Central memory CD4-positive, alpha-beta T cell (primary cell): ENCODE measurements at places on chromosomes 5 and 9.

DNA sequence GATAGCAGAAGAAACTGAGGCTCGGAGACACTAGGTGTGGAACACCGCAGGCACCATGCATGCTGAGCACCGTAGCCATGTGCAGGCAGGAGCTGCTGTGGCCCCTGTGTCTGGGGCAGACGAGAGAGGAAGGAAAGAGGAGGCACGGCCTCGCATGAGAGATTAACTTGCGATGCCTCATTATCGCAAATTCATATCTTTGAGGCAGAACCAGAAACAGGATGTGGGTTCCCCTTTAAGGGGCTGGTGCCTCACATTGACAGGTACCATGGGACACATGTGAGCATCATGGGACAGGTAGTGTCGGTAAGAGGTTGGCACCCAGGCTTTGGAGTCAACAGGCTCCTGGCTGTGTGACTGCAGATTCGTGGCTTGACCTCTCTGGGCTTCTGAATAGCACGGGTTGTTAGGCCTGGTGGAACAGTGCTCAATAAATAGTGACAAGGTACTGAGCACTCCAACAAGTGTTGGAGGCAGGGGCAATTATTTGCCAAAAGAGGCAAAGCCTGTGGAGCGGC lies 40.8 kb downstream of the NAIF1 start:
- DNase-seq, result peak; percentile 95

- DNase-seq, result no peak
Measured at GRCh38 chr9:135134268-135135022, 47.0 kb downstream of the OLFM1 start.

- no peak for DNase-seq
Measured at GRCh38 chr5:113039229-113039933, 62.8 kb downstream of the DCP2 start.

GRCh38 chr5:88696466-88696865 lies 186.5 kb downstream of the MEF2C start:
- no peak for DNase-seq

DNA sequence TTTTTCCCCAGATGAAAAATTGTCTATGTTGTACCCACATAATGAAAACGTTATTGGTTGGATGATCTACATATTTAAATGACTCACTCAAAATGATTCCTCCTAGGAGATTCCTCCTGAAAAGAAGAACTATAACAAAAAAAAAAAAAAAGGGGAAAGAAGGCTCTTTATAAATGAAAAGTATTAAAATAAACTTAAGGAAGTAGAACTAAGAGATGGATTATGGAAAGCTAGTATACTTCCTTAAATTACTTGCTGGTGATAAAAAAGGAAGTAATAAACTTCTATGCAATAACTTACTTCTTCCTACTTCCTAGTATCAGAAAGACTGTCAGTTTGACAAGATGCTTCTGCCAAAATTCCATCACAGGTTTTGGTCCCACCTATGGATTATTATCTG lies 1087.7 kb downstream of the CDH12 start:
- no peak for DNase-seq

GRCh38 chr5:42944989-42945388 lies 95.1 kb downstream of the ANXA2R start:
- DNase-seq, result no peak

DNA sequence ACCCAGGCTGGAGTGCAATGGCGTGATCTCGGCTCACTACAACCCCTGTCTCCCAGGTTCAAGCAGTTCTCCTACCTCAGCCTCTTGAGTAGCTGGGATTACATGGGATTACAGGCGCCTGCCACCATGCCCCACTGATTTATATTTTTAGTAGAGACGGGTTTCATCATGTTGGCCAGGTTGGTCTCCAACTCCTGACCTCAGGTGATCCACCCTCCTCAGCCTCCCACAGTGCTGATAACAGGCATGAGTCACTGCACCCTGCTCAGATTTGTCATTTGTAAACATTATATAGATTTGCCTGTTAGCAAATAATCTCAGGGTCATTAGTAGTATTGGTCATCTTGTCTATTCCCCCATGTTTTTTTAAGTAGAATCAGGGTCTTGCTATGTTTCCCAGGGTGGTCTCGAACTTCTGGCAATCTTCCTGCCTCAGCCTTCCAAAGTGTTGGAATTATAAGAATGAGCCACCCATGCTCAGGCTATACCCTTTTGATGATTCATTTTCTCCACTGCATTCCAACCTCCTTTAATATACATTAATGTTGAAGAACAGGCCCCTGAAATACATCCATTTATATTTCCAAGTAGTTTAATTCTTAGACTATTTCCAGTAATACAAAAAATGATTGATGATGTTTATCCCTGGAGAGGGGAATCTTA lies 17.3 kb downstream of the CENPH start:
- DNase-seq, result no peak

DNA sequence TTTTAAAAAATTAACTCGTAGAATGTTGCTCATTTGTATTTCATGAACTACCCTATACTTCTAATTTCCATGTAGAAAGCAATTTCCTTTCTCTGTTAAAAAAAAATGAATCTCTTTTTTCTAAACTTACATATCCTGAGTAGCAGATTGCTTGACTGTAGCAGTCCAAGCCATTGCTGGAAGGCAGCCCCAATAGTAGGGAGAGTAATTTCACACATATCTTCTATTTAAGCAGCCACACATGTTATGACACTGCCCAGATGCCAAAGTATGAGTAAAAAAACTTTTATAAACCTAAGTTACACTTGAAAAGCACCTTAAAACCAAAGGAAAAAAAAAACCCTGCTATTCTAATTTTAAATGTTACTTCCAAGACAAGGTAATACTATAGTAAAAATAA lies 69.6 kb downstream of the FBXL17 start:
- no peak for DNase-seq

DNA sequence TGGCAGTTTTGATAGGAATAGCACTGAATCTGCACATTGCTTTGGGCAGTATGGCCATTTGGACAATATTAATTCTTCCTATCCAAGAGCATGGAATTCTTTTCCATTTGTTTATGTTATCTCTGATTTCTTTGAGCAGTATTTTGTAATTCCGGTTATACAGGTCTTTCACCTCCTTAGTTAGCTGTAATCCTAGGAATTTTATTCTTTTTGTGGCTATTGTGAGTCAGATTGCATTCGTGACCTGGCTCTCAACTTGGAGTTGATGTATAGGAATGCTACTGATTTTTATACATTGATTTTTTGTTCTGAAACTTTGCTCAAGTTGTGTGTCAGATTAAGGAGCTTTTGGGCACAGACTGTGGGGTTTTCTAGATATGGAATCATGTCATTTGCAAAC lies 24.0 kb downstream of the TMEM161B start:
- no peak for DNase-seq

GRCh38 chr9:133181561-133181960 lies 17.8 kb upstream of the GBGT1 start:
- no peak for DNase-seq

- no peak for DNase-seq
Measured at GRCh38 chr9:130017076-130017475, 25.9 kb downstream of the FNBP1 start.

DNA sequence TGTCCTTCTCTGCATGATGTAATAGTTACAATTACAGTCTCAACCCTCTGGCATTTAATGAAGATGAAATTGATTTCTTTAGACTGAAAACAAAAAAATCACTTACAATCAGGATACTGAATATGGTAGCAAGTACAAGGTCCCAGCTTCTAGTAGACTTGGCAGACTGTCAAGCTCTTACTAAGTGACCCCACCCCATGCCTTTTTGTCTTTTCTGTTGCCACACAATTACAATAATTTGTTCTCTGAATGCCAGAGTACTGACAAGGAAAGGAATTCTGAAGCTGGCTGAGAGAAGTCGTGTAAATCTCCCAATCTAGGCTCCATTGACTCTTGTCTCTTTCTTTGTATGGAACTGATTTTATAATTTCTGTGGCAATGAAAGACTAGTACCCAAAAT lies 154.2 kb downstream of the TMC1 start:
- no peak for DNase-seq

DNA sequence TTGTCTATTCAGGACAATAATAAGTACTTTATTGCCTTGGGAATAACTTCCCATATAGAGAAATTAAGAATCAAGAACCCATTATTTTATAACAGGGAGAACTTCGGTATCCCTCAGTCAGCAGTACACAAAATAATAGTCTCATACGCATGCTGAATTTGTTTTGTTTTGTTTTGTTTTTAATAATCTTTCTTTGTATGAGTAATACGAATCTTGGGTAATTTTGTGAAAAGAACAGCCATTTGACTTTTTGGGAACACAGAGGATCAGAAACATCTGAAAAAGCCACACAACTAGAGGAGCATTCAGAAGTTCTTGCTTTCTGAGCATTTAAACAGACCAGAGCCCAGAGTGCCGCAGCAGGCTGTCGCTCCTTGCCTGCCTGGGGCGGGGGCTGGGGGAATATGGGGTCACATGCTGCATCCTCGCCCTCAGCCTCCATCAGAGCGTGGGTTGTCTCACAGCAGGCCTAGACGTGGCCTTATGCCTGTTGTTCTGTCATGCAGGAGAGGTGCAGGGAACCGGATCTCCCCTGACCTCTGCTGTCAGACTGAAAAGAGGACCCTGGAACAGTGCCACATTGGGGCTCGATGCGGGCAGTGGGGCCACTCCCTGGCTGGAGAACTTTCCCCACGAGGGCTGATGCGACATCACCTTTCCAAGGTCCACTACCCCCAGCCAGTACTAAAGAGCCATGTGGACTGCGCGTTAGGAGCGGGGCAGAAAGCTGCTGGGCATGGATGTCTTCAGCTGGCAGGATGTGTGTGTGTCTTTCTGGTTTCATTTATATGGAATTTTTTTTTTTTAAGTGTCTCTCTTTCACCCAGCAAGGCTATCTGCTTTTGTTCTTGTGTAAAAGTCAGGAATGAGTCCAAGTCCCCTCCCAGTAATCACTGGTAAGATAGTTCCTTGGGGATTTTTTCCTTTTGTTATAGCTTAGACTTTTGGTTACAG lies 133.4 kb upstream of the OTULINL start:
- DNase-seq, result no peak

GRCh38 chr5:50593681-50594080 lies 72.8 kb upstream of the PARP8 start:
- DNase-seq, result peak; percentile 51

DNA sequence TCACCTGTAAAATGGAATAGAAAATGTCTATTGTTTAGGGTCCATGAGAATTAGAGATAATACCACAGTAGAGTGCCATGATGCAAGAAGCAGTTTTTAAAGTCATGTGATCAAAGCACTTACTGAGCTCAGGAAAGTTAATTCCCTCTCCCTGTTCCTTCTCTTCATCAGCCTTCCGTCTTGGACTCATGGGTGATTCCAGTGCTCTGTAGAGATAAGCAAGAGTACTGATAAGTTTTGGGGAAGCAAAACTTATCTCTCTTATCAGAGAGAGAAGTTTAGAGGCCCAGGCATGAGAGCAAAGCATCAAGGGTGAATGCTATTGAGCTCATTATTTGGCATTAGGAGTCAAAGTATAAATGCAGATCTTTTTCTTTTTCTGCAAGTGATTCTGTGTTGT lies 410.1 kb downstream of the AGTPBP1 start:
- DNase-seq, result no peak

GRCh38 chr5:54275361-54275760 lies 35.0 kb downstream of the ARL15 start:
- no peak for DNase-seq

- no peak for DNase-seq
Measured at GRCh38 chr5:14036947-14037346, 92.5 kb upstream of the DNAH5 start.

GRCh38 chr5:146902471-146902870 lies 23.9 kb upstream of the PPP2R2B start:
- DNase-seq, result no peak

- peak; percentile 4 for DNase-seq
Measured at GRCh38 chr5:137320056-137321045, 178.8 kb downstream of the SPOCK1 start.

DNA sequence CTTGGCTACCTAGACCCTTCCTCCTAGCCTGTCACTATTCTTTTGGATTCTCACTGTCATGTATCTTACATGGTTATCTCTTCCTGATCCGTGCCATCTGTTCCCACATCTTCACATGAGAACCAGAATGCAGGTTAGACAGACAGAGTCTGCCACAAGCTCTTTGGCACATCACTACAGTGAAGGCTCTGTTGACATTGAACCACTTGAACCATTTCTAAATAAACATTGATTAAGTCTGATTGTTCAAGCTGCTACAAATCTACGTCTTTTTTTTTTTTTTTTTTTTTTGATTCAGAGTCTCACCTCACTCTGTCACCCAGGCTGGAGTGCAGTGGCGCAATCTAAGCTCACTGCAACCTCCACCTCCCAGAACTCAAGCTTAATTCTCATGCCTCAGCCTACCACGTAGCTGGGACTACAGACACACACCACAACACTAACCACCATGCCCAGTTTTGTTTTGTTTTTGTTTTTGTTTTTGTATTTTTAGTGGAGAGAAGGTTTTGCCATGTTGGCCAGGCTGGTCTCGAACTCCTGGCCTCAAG lies 85.1 kb upstream of the LRRTM2 start:
- no peak for DNase-seq

- no peak for DNase-seq
Measured at GRCh38 chr5:142168365-142168764, 59.8 kb downstream of the NDFIP1 start.

DNA sequence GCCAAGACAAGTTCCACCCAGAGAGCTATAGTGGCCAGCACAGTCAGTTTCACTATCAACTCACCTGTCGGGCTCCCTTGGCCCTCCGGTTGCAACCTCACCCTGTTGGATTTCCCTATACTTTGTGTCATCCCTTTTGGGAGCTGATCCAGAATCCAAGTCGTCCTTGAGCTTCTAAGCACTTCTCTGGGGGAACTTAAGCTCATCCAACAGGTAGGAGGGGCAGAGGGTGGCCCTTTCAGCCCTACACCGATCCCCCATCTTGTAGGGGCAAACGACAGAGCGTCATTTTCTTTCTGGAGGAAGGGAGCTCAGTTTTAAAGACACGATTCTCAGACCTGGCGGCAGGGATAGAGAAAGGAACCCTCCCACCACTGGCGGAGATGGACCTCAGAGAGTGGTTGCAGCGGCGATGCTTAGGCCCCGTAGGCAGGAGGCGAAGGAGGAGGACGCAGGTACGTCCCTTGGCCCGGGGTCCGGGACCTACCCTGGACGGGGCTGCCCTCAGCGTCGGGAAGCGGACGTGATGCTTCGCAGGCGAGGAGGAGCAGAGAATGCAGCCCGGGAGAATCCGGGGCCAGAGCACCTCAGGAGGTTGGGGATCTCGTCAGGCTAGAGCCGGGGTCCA lies 519 bp downstream of the ZER1 start:
- no peak for DNase-seq

DNA sequence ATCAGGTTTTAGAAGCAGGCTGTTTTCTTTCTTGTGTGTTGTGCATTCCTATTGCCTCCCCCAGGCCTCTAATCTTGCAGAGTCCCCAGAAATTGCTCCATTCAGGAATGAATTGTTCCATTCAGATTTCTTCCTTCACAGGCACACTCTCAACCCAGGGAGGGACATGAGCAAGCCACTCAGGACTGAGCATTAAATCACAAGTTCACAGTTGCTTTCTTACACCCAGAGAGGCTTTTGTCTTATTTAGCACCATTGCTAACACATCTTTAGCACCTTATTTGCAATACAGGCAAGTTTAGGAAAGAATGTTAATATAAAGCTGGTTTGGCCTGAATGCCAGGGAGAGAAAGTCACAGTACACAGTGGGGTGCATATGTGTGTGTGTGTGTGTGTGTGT lies 221.4 kb downstream of the RAB3C start:
- no peak for DNase-seq

- DNase-seq, result no peak
Measured at GRCh38 chr5:177077335-177077734, 9.4 kb upstream of the FGFR4 start.

- no peak for DNase-seq
Measured at GRCh38 chr5:6003040-6003825, 375.1 kb downstream of the MED10 start.
